Heart left ventricle (tissue), 16 donors: ENCODE measurements at places on chromosomes 11 and 22. TPM values are rescaled to one million over a fixed set of nuclear protein-coding genes. Genes with fewer than 3 reads are reported as not detected.

- DNase-seq: no peak
Observed at GRCh38 chr11:9462172-9462799, 1.5 kb downstream of the ZNF143 start.

- no peak for DNase-seq
Observed at GRCh38 chr11:61327669-61328071, 5.2 kb downstream of the DDB1 start.

DNA sequence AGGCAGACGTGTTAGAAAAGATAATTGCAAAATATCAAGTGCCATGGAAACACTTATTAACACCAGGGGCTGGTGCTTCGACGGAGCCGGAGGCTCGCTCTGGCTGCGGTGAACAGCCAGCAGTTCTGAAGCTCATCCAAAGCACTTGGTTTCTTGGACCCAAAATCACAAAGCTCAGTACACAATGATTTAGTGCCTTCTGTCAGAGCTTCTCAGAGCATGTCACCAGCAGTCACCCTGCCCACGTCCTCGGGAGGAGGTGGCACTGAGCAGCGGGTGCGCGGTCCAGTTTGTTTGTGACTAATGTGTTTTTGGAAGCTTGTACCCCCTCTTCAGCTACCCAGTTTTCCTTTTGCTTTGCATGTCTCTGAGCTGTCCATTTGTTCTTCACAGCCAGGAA, 58.7 kb upstream of the KIRREL3 start:
- no peak for DNase-seq

DNA sequence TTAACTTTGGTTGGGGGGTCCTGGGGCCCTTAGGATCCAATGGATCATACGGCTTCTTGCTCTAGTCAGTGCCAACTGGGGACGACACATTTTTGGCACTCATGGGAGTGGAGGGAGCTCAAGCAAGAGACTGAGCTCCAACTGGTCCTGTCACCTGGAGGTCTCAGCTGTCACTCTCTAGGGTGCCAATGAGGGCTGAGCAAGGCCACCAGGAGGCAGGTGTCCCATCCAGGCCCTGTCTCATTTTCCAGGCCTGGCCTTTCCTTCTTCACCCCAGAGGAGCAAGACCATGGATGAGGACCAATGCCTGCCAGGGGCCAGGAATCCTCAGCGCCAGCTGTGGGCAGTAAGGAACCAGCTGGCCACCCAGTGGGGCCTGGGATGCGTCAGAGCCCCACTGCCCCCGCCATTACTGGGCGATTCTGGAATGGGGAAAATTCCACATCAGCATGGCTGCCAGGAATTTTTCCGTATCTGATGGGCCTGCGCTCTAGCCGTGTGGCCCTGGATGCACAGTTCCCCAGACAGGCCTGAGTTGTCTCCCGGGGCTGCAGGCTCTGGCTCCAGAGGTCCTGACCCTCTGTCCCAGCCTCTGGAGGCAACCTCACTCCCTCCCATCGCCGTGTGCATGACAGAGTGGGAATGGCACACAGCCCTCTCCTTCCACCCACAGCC, 669 bp upstream of the GAL3ST1 start:
- peak; percentile 27 for DNase-seq

DNA sequence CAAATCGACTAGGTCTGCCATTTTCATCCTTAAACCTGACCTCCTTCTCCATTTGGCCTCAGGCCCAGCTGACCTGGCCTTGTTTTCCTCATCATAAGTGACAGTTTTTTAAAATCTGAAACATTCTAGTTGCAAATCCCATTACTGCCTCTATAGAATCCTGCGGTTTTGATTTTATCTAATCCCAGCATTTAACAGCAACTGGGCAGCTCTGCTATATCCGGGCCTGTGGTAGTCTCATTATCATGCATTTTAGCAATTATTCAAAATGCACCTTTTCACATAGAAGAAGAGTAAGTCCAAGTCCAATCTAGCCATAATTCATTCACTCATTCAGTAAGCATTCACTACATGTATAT, 28.6 kb upstream of the BIRC3 start:
- DNase-seq: no peak

- DNase-seq: no peak
Observed at GRCh38 chr11:116740741-116741140, 32.0 kb downstream of the BUD13 start.

DNA sequence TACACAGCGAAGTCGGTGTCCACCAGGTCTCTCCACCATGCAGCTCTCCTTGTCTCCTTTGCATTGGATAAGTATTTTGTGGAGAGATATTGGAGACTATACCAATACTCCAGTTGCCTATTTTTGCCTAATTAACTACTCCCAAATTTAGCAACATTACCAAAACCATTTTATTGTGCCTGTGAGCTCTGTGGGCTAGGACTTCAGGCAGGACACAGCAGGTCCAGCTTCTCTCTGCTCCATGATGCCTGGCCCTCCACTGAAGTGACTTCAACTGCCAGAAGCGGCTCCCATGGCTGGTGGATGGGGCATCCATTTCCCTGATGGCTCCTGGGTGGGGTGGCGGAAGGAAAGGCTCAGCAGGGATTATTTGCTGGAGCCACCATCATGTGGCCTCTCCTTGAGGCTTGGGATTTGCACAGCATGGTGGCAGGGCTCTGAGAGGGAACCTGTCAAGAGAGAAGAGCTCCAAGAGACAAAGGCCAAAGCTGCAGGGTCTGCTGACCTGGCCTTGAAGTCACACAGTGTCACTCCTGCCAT, 36.9 kb upstream of the MAPK1 start:
- no peak for DNase-seq

GRCh38 chr11:66328302-66329144, 7.7 kb downstream of the RIN1 start:
- peak; percentile 87 for DNase-seq

GRCh38 chr11:90757849-90758494, 535.1 kb upstream of the CHORDC1 start:
- no peak for DNase-seq

GRCh38 chr11:84420271-84420670, 1134.1 kb upstream of the CCDC90B start:
- DNase-seq: no peak

DNA sequence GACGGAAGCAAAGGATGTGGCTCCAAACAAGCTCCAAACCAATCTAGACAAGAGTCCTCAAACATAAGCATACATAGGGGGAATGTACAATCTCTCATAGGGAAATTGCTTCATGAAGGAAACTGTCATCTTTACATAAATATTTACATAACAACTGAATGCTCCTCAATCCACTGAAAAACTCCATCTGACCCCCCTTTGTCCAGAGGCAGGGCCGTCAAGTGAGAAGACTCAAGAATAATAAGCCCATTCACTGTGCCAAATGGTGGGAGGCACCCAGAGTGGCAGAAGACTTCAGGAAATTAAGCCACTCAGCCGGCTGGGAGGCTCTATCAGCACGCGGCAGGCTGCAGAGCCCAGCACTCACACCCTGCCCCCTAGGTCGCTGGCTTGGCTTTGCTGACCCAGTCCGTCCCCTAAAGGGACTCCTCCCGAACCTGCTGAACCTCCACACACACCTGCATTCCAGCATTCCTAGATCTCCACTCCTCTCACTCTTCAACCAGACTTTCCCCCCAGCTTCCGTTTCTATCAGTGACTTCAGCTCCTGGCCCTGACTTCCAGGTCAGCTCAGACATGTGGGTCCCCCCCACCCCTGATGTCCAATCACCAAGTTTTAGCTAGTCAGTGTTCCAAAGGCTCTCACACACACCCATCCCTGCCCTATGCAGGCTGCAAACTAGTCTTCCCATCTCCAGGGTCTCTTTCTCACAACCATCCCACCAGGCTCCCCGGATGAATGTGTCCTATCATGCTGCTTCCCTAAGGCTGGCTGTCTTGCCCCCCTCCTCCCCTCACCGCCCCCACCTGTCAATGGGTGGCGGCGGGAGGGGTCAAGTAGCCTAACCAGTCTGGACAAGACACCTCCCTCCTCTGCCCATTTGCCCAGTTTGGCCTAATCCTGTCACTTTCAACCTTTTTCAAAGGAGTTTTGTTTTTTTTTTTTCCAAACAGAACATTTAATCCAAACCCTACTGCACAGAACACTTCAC, 11.3 kb downstream of the VPS37C start:
- no peak for DNase-seq

- no peak for DNase-seq
Observed at GRCh38 chr22:36510966-36511881, 4.4 kb upstream of the FOXRED2 start.

DNA sequence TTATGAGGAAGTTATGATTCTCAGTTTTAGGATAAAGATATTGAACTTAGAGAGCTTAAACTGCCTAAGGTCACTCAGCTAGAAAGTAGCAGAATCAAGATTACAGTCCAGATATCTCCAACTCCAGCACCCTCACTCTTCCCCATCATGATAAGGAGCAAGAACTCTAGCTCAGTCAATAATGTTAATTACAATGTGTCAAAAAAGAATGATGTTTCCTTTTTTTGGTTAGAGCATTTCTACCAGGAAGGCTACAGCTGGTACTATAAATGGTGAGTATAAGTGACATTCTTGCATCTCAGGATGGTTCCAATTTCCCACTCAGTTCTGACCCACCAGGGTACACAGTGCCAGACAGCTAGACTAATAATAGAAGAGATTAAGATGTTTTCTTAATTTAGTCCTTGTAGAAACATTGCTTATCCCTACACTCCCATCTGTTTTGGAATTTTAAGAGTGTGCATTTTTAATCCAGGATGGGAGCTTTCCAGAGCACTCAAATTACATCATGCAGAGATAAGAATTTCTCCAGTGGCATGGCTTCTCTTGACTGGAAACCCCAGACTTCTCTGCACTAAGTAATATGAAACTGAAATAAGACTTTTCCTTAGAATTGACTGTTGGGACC, 21.6 kb upstream of the BBOX1 start:
- DNase-seq: no peak

DNA sequence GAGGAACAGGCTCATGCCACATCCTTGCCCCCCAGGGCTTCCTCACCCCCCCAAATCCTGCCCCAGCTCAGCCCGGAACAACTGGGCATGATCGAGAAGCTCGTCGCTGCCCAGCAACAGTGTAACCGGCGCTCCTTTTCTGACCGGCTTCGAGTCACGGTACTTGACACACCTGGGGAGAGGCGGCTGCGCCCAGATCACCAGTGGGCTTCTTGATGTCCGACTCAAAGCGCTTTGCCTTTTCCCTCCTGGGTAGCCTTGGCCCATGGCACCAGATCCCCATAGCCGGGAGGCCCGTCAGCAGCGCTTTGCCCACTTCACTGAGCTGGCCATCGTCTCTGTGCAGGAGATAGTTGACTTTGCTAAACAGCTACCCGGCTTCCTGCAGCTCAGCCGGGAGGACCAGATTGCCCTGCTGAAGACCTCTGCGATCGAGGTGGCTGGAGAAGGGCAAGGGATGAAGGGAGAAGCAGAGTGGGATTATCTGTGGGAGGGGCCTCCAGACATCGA, 3.5 kb downstream of the NR1H3 start:
- DNase-seq: no peak

The WT1 gene
- 2.9 TPM for total RNA-seq

The ACTN3 gene
- not detected for total RNA-seq
